ENCODE measurements at places on chromosomes 1 and 21.
A peak's percentile ranks its signal among the peaks of the same experiment; 100 is the strongest.

- no peak for DNase-seq
Measured at GRCh38 chr1:224095339-224095738, 18.6 kb upstream of the FBXO28 start.

GRCh38 chr1:9670085-9670484, 18.6 kb downstream of the PIK3CD start:
- DNase-seq, result no peak

GRCh38 chr1:1677718-1678580, 14.6 kb downstream of the SLC35E2B start:
- DNase-seq, result no peak

GRCh38 chr1:177928194-177928593, 41.7 kb downstream of the SEC16B start:
- peak; percentile 36 for DNase-seq

All from choroid plexus epithelial cell (primary cell).